ENCODE measurements at places on chromosomes 5 and 9.

DNA sequence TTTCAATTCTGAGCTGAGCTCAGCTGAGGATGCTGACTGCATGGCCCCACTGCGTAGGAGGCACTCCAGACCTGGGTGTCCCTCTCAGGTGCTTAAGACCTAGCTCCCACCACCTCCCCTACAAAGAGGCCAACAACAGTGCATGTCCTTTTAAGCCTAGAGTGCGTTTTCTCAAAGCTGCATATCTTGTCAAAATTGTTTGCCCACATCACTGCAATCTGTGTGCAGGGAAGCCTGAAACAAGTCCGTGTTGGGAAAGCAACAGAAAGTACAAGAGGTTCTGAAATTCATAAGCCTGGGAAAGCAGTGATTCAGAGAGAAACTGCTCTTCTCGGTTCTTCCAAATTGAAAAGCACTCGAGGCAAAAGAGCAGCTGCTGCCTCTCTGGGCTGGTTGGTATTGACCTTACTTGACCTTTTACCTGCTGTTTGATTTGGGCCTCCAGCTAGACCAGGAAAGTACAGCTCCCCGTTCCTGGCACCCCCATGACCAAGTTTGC, 238.4 kb downstream of the NR2F1-AS1 start:
- DNase-seq: no peak

- DNase-seq: no peak
Measured at GRCh38 chr5:145465474-145466263, 369.5 kb downstream of the PRELID2 start.

- DNase-seq: no peak
Measured at GRCh38 chr9:98907055-98907454, 36.7 kb upstream of the COL15A1 start.

DNA sequence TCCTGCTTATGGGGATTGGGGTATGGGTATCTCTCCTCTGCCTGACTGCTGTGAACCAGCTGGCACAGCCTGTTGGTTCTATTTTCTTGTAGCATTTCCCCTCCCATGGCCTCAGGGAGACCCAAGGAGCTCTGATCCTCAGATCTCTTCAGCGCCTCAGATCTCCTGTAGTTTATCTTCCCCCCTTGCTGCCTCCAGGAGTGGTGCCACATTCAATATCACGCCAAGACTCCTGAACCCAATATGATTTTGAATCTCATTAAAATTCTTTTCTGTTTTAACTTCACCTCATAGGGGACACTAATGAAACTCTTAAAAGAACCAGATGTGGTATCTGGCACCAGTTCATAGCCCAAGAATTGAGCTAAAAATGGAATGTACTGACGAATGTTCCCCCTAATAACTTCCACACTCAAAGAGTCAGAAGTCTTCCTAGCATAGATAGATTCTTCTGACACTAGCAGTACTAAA, 59.6 kb upstream of the LIFR start:
- DNase-seq: no peak

- DNase-seq: no peak
Measured at GRCh38 chr9:20002011-20002410, 213.2 kb upstream of the SLC24A2 start.

DNA sequence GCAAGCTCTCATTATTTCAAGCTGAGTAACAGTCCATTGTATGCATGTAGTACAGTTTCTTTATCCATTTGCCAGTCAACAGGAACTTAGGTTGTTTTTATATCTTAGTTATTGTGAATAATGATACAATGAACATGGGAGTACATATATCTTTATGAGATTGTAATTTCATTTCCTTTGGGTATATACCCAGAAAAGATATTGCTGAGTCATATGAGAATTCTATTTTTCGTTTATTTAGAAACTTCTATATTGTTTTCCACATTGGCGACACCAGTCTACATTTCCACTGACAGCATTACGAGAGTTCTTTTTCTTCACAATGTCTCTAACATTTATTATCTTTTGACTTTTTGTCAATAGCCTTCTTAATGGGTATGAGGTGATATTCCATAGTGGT, 477.8 kb upstream of the PAPPA start:
- DNase-seq: no peak

GRCh38 chr9:129241725-129242124, 63.7 kb upstream of the IER5L start:
- no peak for DNase-seq

- DNase-seq: no peak
Measured at GRCh38 chr5:28110781-28111180, 1072.4 kb upstream of the CDH9 start.

DNA sequence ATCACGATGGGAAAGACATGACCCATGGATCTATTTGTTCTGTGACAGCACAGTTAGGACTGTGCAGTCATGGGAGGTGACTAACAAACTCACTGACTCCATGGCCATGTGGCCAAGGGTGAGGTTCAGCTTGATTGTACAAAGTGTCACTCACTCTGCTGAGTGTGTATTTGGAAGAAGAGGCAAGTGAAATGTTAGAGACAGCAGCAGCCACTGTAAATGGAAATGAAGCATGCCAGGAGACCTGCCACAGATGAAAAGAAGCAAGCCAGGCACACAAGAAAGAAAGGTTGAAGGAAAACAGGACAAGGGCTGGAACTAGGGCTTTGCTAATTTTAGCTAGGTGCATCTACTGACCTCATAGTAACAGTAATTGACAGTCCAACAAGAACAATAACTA, 42.7 kb upstream of the PALM2AKAP2 start:
- DNase-seq: no peak

- DNase-seq: no peak
Measured at GRCh38 chr9:115445655-115446054, 327.7 kb upstream of the TNC start.

DNA sequence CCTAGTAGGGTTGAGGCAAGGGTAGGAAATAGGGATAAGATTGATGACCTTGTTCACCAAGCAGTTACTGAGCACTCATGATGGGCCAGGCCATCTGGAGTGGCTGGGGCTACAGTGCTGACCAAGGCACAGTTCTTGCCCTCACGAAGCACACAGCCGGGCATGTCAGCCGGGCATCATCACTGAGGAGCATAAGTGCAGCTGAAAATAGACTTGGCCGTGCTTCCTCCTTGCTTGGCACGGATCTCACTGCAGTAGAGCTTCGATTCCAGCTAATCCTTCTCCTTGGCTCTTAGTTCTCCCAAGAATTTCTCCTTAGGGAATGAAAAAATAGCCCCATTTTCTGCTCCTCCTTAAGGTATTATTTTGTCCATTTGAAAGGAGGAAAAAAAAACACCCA, 116.6 kb downstream of the NMUR2 start:
- DNase-seq: no peak

GRCh38 chr5:87765009-87765408, 352.3 kb upstream of the CCNH start:
- DNase-seq: no peak
